ENCODE measurements at places on chromosomes 6 and 20.

- no peak for ATAC-seq
These were observed 28.0 kb upstream of the PHACTR3 start for GRCh38 chr20:59576216-59576953.

- no peak for ATAC-seq
These were observed 75.7 kb downstream of the SYNDIG1 start for GRCh38 chr20:24545168-24545567.

- no peak for ATAC-seq
These were observed 5.5 kb downstream of the ZSCAN12 start for GRCh38 chr6:28393912-28394662.

DNA sequence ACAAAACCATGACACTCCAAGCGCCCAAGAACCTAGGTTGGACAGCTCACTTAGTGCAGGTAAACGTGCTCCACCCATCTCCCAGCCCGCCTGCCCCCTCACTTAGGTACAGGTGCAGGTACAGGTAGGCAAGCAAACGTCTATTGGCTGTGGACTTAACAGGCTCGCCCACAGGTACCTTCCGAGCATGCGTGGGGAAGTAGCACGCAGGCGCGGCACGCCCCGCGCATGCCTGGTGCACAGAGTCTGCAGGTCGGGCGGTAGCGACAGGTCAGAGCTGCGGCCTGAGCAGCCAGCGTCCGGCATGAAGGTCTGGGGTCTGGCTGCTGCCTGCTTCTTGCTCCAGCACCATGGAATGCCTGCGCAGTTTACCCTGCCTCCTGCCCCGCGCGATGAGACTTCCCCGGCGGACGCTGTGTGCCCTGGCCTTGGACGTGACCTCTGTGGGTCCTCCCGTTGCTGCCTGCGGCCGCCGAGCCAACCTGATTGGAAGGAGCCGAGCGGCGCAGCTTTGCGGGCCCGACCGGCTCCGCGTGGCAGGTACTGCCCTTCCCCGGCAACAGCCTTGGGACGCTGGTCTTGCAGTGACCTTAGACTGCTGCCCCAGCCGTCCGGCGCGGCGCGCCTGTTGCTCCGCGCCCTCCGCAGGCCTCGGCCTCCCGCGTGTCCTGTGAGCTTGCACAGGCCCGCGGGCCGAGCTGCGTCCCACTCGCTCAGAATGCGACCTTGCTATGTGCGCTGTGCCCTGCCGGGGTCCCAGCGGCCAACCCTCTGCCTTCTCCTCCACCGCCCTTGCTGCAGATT lies at the start of gene MRS2:
MRS2 (plus strand) TSS at position 240 of the 804 bp plus-strand sequence; CDS start at position 351, 111 bp downstream.
- ATAC-seq = peak; percentile 99

GRCh38 chr6:31114970-31115849 lies 610 bp downstream of the PSORS1C1 start:
- ATAC-seq = peak; percentile 89

All from SK-N-SH treated with all-trans-retinoic acid at 6 μM for 48 hours (cell line).